Large intestine (tissue), 12 donors: ENCODE measurements at places on chromosomes 4 and X.

DNA sequence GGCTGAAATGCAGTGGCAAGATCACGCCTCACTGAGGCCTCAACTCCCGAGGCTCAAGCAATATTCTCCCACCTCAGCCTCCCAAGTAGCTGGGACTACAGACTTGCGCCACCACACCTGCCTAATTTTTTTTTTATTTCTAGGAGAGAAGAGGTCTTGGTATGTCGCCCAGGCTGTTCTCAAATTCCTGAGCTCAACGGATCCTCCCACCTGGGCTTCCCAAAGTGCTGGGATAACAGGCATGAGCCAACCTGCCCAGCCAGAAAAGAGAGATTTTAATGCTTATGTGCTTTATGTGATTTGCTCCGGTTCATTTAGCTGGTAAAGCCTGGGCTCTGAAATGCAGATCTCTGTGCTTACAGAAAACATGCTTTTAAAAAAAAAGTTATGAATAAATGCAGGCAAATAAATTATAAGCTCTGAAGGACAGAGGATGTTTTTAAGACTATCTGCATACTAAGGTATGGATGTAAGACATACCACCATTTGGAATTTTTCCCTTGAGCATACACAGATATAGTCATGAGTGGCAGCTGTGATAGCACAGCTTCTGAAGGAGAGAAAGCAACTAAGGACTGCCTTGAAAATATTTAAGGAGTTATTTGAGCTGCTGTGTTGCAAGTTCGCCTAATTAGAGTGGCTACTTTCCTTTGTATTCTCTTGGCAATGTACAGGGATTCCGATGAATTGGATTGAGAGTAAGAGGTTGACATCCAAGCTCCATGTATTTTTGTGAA lies 13.8 kb downstream of the GUCY1B1 start:
- DNase-seq = no peak

GRCh38 chrX:57417827-57418226 lies 131.3 kb downstream of the FAAH2 start:
- no peak for DNase-seq

DNA sequence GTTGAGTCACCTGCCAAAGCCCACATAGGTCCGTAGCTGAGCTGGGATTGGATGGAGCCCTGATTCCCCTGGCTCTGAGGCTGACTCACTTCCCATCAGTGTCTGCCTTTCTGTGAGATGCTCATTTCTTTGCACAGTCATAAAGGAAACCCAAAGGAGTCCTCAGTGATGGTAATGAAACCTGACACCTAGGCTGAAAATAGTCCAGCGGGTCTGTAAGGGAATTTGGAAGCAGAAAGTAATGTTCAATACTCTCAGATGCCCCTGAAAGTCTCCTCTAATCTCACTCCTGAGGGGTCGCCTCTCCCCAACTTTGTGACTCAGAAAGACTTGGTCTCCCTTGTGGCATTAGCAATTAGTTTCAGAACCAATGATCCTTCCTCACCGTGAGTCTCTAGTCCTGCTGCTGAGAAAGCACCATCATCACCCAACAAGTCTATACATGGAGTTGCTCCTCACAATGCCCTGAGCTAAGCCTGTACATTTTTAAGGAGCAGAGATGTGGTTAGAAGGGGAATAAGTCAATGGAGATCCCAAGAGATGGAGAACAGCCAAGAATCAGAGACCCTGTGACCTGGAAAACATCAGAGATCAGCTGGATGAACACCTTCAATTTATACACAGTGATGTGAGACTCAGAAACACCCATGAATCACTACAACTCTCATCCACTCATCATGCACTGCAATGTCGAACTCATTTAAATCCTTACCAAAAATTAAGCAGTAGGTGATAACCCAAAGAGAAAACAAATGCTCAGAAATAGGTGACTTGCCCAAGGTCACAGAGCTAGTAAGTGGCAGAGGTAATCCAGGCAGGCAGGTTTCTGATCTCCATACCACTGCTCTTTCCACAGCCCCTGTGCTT lies 219.0 kb upstream of the CPEB2 start:
- DNase-seq = no peak

GRCh38 chr4:16818005-16818404 lies 80.4 kb downstream of the LDB2 start:
- no peak for DNase-seq

DNA sequence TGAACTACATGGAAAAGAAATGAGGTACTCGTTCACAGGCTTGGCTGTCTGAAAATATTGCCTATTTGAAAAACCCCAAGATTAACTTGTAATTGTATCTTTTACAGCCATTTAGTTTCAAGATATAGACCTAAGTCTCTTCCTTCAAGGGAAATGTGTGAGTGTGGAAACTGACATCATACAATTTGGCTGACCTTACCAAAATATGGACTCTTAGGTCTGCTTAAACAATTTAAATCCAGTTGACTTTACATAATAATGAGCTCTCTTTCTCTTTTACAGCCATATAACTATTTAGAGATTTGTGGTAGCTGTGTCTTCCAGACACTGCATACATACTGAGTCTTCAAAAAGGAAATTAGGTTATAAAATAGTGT lies 186.9 kb downstream of the NR3C2 start:
- DNase-seq = no peak

GRCh38 chrX:19824603-19825002 lies 62.8 kb downstream of the SH3KBP1 start:
- no peak for DNase-seq

GRCh38 chr4:32251126-32251525 lies 1531.0 kb downstream of the PCDH7 start:
- DNase-seq = no peak

GRCh38 chrX:20653070-20653469 lies 386.4 kb upstream of the RPS6KA3 start:
- DNase-seq = no peak

- DNase-seq = no peak
Observed at GRCh38 chrX:21738210-21738949, 19.5 kb downstream of the SMPX start.

DNA sequence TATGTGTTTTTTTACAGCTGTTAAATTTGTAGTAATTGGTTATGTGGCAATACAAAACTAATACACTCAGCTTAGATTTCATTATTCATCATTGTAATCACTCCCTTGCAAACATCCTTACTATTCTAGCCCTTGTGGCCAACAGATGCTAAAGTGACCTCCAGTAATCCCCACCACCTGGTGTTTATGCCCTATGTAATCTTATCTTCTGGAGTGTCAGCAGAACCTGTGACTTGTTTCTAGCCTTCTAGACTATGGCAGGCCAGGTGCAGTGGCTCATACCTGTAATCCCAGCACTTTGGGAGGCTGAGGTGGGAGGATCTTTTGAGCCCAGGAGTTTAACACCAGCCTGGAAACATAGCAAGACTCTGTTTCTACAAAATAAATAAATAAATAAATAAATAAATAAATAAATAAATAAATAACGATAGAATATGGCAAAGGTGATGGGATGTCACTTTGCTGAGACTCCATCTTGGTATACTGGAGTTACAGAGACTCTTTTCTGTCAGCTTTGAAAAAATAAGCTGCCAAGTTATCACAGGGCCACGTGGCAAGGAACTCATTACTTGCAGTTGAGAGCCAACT lies 12.3 kb upstream of the TSR2 start:
- DNase-seq = no peak

DNA sequence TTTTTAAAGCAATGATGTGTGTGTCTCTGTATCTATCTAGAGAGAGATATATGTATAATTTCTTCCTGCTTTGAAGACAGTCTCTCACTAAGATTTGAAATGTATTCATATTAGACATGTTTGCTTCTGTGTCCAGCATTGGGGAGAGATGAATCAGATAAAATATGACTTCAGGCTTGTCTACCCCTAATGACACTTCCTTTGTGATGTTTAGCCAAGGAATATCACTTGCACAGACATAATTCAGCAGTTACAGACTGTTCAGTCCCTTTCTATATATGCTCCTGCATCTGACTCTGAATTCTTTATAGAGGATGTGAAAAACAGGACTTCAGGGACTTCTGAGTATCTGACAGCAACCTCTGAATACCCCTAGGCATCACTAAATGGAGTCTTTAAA lies 158.4 kb downstream of the DCLK2 start:
- no peak for DNase-seq

- no peak for DNase-seq
Observed at GRCh38 chrX:13697455-13697854, 8.5 kb downstream of the RAB9A start.

GRCh38 chr4:154137320-154137905 lies 348.5 kb upstream of the SFRP2 start:
- DNase-seq = no peak

DNA sequence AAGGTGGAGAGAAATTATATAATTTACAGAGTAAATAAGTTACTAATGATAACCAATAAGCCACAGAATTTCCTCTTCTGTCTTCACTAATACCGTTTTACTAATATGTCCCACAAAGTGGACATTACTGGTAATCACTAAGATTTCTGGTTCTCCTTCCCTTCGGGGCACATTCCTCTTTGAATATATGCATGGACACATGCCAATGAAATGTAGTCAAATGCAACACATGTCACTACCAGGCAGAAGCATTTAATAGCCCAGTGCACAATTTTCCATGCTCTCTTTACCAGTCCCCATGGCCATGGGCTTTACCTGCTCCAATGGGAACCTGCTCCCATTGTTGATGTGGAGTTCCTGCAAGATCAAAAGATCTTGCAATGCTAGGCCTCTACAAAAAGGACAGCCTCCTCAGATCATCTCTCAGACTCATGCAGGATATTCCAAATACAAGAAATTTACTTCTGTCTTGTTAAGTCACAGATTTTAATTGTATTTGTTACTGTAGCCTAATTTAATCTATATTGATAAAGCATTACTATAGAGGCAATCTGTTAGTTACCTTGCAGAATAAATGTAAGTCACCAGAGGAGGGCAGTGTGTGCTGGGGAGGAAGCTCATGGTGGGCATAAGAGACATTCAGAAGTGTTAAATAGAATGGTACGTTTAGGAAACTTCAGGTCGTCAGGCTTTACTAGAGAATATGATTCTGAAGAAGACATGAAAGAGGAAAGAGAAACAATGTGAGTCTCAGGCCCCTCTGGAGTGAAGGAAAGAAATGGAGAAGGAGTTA lies 37.1 kb upstream of the INPP4B start:
- no peak for DNase-seq

DNA sequence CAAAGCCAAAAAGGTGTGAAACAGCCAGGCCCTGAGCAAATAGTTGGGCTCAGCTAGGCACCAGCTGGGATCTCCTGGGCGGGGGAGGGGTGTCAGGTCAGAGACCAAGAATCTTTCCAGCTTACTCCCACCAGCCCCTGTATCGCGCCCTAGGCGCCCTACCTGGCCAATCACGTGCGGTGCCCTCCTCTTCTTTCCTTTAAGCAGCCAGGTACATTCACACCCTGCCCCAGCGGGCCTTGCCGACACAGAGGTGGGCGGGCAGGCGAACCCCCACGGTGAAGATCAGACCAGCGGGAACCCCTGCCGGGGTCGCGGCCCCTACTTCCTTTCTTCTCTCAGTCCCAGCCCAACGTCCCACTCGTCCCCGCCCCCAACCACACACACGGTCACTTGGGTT lies 9.1 kb downstream of the ARHGAP36 start:
- DNase-seq = no peak

DNA sequence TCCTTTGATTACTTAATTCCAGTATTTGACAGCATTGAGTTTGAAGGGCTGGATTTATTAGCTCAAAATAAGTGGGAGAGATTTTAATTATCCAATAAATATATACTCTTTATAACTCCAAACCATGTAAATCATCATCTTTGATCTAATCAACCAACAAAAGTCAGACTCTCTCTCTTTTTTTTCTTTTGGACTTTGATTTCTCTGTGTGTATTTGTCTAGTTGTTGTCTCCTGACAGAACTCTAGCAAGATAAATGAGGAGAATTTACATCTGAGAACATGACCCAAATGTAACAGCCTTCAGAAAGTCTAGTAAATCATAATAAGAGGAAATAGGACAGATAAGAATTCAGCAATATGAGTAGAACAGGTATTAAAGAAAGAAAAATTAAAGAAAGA lies 567.1 kb downstream of the PPARGC1A start:
- DNase-seq = no peak

DNA sequence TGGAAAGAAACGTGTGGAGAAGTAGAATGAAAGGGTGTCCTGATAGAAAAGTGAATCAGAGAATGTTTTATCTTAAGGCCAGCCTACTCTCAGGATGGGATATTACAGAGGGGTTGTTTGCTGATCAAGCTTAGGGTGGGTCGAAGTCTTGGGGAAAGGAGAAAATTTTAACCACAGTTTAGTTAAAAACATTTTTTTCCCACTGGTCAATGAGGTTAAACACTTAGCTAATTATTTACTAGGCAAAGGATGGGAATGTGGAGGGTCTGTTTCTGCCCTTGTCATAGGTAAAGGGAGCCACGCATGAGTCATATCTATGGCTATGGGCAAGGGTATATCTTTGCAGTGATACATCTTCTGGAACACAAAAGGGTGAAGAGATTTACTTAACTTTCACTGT lies 16.1 kb upstream of the SULT1E1 start:
- DNase-seq = peak; percentile 61

- DNase-seq = no peak
Observed at GRCh38 chr4:156193800-156194199, 240.1 kb upstream of the CTSO start.

DNA sequence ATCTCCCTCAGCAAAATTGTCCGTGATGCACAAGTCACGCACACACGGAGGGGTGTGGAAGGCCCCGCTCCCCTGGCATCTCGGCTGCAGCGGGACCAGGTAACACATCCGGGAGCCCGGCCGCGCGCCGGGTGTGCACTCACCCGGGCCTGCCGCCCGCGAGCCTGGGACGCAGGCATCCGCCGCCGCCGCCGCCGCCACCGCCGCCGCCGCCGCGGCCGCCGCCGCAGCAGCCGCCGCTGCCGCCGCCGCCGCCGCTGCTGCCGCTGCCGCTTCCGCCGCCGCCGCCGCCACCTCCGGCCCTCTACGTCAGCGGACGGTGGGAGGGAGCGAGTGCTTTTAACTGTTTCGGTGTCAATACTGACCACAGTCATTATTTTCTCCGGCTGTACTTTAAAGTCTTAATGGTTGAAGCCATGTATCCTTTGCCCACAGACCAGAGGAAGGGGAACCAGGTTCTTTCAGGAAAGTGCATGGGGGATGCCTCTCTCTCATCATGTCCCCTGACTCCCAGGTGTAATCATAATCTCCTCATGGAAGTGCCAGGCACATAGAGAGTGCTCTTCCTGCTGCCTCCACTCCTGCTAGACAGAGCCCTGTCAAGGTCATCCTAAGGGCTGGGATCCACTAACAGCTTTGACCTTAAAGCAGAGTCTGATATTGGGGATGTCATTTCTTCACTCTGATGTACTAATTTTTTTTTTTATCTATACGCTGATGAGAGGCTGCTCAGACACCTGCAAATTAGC lies 38.0 kb downstream of the MAGEE2 start:
- DNase-seq = peak; percentile 36
